HepG2 (cell line): ENCODE measurements at places on chromosomes 7 and 10.

DNA sequence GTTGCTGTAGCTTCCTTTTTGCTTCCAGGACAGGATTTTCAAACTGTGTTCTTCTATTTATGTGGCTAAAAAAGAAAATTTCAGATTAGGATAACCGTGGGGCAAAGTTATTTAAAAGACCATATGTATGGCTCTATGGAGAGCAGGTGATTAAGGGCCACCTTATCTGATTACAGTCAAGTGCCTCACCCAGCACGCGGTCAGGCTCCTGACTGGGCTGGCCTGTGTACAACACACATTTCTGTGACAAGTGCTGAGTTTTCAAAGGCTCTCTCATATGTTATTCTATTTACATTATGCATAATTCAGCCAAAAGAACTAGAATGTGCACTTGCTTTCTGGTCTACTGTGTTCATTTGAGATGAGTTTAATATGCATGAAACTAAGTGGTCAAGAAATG, 547.4 kb downstream of the PHTF2 start:
- DNase-seq = no peak

DNA sequence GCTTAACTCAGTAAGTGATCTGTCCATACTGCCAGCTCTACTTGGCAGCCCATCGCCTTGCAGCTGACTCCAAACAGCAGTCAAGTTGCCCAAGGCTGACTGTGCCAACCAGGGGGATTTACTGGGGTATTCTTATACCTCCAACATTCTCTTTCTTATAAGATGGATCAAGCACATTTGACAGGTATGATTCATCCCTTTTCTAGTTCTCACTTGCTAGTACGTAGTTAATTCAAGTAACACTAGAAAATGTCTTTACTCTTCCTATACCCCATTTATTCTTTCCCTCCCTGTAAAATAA, 77.0 kb downstream of the SLC25A13 start:
- DNase-seq = no peak

GRCh38 chr10:100883312-100883821, 29.4 kb upstream of the SLF2 start:
- DNase-seq = no peak

- no peak for DNase-seq
Measured at GRCh38 chr10:132400041-132400546, 3.1 kb downstream of the PWWP2B start.

DNA sequence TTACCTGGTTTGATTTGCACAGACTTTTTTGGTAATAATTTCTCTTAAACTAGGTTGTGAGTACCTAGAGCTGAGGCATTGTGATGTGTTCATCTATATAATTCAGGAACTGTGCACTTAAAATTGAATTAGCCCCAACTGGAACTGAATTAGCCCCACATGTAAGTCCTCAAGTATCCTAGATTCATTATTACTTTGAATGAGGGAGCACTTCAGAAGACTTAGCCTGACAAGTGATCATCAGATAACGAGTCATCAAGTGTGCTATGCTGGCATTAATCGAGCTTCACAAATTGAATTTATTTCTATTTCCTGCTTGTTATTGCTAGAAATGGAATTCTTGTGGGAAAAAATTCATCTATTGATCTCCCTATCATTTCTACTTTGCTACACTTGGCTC, 323.4 kb upstream of the SEMA3D start:
- no peak for DNase-seq

DNA sequence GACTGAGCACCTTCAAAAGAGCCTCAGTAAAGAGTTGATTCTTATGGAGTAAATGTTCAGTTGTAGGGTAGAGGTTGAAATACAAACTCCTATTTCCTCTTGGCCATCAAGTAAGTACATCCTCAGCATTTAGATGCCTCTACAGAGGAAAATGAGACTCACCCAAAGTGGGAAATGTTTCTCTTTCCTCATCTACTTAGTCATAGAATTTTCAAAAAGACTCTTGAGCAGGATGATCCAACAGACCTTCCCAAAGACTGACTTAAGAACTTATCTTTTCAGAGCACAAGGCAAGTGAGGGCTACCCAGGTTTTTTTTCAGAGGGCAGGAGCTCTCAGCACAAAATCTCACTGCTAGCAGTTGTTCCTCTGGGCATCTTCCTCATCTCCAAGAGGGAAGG, 449.1 kb downstream of the KCNMA1 start:
- DNase-seq = no peak

DNA sequence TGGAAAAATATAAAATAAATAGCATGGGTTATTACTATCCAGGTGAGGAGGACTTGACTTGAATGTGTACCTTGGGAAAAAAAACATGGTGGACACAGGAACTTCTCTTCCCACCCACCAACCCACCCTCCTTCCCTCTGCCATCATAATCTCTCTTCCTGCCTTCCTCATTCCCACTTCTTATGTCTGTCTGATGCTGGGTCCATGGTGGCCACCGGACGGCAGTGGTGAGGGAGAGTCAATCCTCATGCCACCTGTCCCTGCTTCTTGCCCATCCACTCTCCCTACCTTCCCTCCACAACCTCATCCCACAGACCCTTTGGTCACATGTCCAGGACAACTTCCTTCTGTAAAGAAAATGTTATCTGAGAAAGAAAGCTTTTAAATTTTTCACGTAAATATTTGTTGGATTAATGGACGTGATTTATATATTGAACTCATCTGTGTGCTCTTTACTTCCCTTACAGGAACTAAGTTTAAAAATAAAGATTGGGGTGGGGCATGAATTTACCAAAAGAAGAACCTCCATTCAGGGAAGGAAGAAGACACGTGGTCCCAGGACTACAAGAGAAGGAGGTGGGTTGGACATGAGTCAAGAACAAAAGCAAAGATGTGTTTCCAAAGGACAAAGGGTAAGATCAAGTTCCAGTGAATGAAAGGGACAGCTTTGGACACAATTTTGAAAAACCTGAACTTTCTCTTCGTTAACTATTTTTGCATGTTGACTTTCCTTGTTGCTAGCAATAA, 104.5 kb downstream of the PIP4K2A start:
- DNase-seq = no peak

GRCh38 chr10:100723770-100724530, 21.4 kb upstream of the PAX2 start:
- no peak for DNase-seq
